ENCODE measurements at places on chromosomes 2 and 18.

DNA sequence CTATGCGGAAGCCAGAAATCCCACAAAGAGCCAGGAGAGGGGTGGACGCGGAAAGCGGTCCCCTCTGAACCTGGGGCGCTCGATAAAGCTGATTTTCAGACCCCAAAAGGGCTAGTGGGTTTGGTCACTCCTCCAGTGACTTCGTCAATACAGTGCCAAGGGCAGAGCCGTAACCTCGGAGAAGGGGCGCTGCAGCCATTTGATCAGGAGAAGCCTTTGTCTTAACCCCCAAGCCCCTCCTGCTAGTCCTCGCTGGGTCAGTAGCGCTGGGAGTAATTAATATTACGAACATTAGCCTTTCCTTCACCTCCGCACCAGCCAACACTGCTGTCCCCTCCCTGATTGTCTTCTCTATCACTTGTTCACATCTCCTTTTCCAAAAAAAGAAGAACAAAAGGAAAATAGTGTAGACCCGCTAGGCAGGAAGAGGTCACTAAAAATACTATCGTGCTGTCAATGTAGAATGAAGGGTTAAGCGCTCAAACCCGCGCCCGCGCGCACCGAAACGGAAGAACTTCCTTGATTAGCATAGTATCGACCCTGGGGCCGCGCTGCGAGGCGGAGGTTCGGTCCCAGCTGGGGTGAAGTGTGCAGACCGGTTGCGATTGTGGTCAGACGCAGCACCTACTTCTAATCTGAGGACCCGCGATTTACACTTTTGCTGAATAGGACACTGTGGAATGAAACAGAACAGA, 63.2 kb upstream of the MAPRE2 start:
- peak; percentile 63 for DNase-seq

GRCh38 chr2:218079943-218080913, 11.2 kb downstream of the RUFY4 start:
- DNase-seq: no peak

GRCh38 chr18:31042406-31043181, at the start of gene DSC3:
DSC3 (minus strand) TSS chr18:31042742; CDS start chr18:31042660, 82 bp downstream.
- DNase-seq: no peak

DNA sequence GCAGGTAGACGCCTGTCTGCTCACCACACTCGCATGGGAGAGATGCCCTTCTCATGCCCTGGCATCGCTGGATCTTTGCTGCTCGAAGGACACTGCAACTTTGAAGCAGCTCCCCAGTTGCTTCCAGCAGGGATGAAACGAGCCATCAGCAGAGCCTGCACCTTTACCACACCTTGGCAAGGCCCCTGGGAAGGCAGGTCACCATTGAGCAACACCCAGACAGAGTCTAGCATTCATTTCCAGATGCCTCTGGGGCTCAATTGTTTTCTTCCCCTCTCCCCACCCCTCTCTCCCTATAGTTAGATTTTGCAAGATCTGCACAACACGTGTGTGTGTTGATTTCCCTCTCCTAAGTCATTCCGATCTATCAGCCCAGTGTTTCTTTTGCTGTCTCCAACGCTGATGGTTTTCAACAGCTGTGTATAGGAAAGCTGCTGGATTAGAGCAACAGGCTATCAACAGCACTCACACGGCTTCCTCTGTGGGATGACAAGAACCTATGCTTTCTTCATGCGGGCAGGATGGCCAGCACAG, 25.6 kb upstream of the INHBB start:
- no peak for DNase-seq

GRCh38 chr2:239213643-239214101, 187.1 kb downstream of the HDAC4 start:
- DNase-seq: no peak

GRCh38 chr18:63247926-63248325, 71.6 kb downstream of the BCL2 start:
- no peak for DNase-seq

GRCh38 chr18:28816155-28816554, 639.2 kb upstream of the CDH2 start:
- DNase-seq: no peak

DNA sequence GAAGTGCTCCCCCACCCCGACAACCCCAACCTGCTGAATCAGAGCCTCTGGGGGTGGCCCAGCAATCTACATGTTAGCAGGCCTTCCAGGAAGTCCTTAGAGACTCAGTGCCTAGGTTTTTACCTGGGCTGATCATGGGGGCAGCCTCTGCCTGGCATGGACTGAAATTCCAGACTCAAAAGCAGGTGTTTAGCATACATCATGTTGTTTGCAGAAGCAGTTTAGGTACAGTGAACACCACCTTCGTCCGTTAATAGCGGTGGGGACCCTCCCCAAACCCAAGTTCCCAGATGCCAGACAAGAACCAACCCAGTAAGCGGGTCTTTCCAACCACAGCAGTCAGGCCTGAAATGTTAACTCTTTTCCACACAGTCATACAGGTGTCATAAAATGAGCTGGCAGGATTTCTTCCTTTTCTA, 26.4 kb upstream of the GALR1 start:
- DNase-seq: peak; percentile 36

GRCh38 chr18:44778788-44779187, 98.1 kb downstream of the SETBP1 start:
- no peak for DNase-seq

DNA sequence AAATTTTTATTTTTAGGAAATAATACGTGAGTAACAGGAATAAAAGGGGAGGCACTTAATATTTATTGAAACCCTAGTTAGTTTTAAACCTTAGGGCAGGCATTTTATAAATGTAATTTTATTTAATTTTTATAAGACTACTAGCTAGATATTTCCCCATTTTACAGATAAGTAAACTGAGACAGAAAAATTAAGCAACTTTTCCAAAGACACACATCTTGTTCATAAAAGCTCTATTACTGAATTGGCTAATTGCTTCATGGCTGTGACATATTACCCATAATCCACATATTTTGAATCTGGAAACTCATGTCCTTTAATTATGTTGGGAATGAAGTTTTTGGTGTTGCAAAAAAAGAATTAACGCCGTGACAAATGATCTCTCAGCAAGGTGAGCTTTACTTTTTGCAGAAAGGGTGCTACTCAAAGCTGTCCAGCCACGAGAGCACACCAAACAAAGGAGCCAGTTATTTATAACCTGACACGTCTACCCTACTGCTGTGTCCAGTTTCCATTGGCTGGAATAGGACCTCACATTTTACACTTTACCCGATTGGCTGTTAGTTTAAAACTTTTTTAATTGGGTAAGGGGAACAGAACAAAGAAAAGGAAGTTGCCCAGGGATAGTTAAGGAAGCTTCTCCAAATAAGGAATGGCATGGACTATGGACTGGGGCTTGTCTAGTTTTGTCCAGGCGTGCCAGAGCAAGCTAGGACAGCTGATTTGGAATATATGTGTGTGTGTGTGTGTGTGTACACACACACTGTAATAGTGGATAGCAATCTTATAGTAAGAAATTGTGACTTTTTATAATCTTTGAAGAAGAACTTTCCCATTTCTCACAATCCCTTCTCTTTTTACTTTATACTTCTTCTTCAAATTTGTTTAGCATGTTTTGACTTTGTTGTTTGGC, 54.2 kb downstream of the COMMD1 start:
- DNase-seq: no peak

GRCh38 chr2:38750011-38750890, 910 bp downstream of the SRSF7 start:
- peak; percentile 67 for DNase-seq

DNA sequence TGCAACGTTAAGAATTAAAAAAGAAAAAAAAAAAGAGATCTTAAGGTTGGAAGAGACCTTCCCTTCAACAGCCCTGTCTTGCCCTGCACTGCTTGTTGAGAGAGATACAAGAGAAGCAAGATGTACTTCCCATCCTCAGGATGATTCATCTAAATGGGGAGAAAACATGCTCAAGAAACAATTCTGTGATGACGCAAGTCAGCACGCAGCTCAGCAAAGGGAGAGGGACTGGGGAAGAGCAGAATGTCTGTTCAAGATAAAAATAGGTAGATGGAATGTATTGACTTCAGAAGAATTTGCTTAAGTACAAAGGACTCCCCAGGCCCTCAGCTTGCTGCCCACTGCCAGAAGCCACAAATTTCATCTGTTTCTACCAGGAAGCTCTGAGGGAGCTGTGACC, 198.2 kb upstream of the SPRED2 start:
- no peak for DNase-seq

DNA sequence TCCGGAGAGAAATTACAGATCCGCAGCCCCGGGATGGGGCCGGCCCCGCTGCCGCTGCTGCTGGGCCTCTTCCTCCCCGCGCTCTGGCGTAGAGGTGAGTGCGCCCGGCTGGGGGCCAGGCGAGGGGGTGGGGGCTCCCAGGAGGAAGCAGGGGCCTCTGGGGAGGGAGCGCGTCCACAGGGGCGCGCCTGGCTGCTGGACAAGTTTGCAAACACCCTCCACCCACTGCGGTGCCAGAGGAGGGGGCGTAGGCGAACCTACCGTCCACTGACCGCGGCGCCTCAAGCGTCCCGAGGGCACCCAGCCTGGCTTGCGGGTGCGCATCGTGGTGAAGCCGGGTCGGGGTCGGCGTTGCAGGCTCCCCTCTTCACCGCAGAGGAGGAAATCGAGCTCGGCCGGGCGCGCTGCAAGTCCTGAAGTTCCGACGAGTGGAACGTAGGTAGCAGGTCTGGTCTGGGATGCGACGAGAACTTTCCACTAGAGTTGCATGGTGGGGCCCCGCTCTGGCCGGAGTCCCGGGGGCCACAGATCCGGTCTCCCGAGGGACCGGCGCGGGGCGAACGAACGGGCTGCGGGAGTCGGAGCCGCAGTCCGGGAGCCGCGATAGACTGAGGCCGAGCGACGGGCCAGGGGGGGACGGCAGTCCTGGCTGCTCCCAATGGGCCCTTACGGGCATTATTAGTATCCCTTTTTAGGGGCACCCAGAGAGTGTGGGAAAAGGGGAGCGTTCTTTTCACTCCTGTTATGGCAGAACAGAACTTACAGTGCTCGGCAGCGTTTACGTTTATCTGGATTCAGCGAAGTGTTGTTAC, 502 bp downstream of the MERTK start:
- DNase-seq: no peak

- DNase-seq: no peak
Observed at GRCh38 chr2:126935774-126936173, 37.1 kb downstream of the TEX51 start.

DNA sequence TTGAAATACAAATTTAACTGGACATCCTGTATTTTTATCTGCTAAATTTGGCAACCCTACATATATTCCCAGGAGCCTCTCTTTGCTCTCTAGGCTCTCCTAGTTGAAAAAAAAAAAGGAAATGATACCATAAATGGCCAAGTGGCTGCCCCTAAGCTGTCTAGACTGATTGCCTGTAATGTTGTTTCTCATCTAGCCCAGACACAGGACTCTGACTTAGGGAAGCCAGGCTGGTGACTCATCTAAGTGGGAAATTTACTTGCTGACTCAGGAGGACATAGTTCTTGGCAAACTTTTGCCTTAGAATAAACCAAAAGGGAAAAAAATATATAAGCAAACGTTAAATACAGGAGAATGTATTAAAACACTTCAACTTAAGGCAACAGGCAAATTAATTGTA, 14.6 kb upstream of the ITGAV start:
- peak; percentile 11 for DNase-seq

DNA sequence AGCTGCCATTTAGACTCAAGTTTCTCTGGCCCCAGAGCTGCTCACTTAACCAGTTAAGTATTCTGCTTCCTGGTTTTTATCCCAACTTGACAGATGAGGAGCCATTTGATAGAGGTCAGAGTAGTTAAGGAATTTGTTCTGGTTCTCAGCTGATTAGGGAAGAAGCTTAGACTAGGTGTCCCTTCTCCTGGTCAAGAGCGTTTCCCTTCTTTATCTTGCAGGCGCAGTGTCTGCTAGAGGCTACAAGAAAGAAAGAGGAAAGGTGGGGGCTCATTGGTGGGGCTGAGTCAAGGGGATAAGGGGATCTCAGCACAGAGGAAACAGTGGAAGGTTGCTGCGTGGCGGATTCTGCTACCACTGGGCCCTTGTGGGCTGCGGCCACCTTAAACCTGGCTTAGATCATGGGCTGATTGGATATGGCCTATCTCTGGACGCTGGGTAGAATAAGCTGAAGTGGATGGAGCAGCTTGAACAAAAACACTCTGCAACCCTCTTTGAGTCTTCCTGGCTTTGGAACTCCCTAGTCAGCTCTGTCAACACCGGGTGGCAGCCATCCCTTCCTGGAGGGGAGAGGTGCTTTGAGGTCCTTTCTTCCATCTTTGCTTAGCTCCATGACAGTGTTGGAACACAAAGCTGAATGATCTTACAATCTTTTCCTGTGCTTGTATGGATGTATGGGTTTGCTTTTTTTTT, 70.8 kb downstream of the QPCT start:
- DNase-seq: no peak

DNA sequence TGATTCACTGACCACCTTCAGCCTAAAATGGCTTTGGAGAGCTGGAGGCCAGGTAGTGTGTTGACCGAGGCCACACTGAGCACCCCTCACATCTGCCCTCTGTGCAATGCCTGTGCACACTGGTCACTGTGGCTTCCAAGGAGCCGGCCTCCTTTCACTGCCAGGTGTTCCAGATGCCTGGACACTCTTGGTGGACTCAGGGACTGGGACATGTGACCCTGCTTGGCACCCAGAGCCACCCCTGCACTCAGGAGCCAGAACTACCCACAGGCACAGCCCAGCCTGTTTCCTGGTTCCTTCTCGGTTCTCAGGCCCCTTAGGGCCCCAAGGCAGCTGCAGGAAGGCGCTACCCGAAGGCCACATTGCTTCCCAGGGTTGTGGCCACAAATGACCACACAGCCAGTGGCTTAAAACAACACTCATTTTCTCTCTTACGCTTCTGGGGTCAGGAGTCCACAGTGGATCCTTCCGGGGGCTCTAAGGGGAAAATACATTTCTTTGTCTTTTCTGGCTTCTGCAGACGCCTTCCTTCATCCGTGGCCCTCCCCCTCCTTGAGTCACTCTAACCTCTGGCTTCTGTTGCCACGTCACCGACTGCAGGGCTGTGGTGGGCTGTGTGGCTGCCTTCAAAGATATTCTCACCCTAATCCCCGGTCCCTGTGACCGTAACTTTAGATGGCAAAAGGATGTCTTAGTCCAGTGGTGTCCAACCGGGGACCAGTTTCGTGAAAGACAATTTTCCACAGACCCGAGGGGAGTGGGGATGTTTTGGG, 78.6 kb downstream of the ASB1 start:
- no peak for DNase-seq

- DNase-seq: no peak
Observed at GRCh38 chr2:60822987-60823386, 58.4 kb upstream of the REL start.

DNA sequence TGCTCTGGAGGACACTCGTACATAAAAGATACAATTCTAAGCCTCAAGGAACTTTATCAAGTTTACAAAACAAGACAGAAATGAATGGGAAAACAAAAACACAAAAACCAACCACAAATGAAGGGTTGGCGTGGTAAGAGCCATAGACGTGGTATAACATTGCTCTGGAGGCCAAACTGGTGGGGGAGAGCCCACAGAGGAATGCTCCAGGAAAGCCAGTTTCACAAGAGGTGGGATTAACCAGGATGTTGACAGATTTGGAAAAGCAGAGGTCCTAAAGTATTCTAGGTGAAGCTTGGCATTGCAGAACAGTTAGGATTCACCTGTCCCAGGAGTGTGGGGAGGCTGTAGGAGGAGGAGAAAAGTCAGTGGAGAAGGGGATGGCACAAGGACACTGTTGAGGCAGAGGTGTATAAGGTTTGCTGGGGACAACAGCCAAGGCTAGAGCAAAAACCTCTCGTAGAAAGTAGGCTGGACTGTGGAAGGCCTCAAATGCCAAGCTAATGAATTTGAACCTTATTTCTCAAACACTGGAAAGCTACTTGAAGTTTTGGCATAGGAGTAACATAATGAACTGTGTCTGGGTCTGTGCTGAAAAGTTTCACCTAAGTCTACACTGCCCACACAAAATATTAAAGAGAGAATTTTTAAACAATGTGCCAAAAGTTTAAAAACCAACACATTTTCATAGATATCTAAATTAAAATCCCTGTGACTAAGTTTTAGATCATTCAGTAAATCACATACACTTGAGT, 135.1 kb downstream of the THADA start:
- no peak for DNase-seq
